ENCODE measurements at places on chromosomes 2 and 18. TPM values are rescaled to one million over a fixed set of nuclear protein-coding genes. Genes with fewer than 3 reads are reported as not detected.

The MALL gene
- 19.3 TPM for total RNA-seq

The GPR39 gene
- 7.7 TPM for total RNA-seq

The FECH gene
- 37.3 TPM for total RNA-seq

The ANKRD36C gene
- 86.4 TPM for total RNA-seq

GRCh38 chr2:64065516-64065915, 46.3 kb upstream of the VPS54 start:
- no peak for DNase-seq

DNA sequence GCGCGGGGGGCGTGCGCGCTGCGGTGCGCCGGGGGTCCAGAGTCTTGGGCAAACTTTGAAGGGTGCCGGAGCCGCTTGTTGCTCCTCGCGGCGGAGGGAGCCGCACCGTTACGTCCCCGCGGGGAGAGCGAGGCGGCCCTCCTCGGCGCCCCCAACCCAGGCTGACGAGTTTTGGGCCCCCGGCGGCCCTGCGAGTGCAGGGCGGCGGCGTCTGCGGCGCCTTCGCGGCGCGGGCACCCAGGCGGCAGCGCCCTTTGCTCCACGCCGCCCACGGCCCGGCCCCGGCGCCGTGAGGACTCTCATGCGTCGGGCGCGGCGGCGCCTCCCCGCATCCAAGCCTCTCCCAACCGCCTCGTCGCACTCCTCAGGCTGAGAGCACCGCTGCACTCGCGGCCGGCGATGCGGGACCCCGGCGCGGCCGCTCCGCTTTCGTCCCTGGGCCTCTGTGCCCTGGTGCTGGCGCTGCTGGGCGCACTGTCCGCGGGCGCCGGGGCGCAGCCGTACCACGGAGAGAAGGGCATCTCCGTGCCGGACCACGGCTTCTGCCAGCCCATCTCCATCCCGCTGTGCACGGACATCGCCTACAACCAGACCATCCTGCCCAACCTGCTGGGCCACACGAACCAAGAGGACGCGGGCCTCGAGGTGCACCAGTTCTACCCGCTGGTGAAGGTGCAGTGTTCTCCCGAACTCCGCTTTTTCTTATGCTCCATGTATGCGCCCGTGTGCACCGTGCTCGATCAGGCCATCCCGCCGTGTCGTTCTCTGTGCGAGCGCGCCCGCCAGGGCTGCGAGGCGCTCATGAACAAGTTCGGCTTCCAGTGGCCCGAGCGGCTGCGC, 814 bp downstream of the FZD7 start:
- no peak for DNase-seq

Measured in umbilical cord (tissue), 2 donors.